HFFc6 (cell line): ENCODE measurements at places on chromosomes 4 and X.

- DNase-seq, result peak; percentile 12
These were observed 131.6 kb upstream of the MED14 start for GRCh38 chrX:40866893-40867292.

DNA sequence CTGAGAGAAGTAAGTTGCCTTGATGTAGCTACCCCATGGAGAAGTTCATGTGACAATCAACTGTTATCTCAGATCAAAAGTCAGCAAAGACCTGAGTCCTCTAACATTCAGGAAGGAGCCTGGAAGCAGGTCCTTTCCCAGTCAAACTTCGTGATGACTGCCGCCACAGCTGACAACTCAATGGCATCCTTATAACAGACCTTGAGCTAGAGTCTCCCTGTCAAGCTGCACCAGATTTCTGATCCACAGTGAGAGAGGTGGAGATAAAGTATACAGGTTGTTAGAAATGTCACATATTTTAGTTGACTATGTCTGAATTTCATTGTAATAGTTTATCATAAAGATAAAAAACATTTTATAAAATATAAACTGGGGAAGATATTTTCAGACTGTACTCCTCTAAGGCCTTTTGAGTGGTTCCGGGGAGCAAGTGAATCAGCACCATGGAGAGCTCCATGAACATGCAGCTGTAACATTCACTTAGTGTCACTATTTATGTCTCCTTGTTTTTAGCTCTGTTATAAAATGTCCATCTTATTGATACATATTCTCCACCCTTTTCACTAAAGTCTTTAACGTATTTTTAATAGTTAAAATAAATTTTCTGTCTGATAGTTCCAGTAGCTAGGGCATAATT, 1653.5 kb upstream of the AGA start:
- no peak for DNase-seq

- no peak for DNase-seq
These were observed 247.4 kb upstream of the GIMD1 start for GRCh38 chr4:106615961-106616360.

DNA sequence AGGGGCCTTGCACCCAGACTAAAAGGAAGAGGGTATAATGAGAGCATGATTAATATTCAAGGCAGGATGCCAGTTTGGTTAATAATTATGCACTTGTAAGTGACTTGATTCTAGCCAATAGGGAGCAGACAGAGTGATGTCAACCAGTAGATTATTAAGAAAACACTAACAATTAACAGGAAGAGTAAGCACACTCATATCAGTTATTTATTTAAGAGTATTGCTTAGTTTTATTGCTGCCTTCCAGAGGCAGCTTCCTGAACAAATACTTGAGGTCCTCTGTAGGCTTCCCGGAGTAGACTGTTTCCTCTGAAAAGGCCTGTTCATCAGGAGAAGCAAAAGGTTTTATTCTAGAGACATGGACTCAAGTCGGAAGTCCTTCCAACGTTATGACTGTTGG, 129.1 kb upstream of the AFF2 start:
- no peak for DNase-seq

GRCh38 chr4:7915875-7916242, 23.8 kb downstream of the AFAP1 start:
- no peak for DNase-seq

DNA sequence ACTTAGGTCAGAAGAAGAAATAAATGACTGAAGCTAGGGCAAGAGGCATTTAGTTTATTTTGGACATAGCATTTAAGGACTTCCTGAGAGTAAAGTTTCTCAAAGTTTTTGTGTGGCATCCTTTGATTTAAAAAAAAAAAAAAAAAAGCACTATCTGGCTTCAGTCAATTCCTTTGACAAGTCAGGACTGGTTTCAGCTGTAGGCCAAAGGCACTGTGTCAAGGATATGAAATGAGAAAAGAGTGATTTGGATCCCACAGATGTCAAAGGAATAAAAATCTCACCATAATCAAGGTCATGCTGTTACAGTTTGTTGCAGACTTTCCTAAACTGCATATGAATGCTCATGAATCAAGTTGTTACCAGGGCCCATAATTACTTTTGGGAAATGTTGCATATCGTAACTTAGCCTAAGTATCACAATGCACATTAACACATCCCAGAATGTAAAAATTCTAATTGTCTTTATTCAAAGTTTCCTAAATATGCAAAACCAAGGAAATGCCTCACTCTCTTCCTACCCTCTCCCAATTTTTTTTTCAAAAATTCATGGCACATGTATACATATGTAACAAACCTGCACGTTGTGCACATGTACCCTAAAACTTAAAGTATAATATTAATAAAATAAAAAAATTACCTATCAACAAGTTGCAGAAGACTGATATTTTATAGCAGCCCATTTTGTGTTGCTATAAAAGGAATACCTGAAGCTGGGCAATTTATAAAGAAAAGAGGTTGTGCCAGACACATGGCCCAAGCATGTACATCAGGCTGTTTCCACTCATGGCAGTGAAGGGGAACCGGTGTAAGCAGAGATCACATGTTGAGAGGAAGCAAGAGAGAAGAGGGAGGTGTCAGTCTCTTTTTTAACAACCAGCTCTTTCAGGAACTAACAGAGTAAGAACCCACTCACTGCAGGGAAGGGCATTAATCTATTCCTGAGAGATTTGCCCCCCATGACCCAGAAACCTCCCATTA, 33.7 kb upstream of the ADAMTS3 start:
- no peak for DNase-seq

- no peak for DNase-seq
These were observed 67.9 kb upstream of the TBL1X start for GRCh38 chrX:9396930-9397329.

DNA sequence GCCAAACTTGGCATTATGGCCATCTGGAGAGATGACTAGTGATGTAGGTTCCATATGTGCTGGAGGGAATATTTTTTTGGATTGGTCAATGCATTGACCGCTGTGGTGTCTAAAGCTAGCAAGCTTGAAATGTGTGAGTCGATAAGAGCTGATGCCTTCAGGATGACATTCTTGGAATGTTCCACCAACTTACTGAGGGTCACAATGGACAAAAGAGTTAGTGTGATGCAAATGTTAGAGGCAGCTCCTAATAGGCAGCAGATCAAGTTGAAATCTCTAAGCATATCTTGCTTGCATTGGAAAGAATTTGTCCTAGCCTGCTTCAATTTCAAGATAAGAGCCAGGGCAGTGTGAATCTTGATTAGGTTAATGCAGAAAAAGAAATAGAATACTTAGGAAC, 210.4 kb upstream of the AFF2 start:
- DNase-seq, result no peak

DNA sequence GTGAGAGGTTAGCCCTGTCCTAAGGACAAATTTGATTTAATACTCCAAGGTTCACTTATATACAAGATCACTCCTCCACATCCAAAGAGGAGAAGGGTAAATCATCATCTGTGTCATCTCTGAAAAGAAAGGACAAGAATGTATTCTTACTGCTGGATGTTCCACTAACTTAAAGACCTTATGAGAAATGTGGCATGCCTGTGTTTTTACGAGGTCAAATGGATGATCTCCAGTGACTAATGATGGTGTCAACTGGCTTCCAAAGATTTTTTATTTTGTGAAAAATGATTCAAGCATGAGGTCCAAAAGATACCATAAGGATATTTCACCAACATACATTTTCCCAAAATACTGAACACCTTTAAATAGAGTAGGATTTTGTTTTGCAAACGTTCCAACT, 143.4 kb downstream of the PTCHD1 start:
- DNase-seq, result peak; percentile 26

GRCh38 chr4:178081176-178081575, 638.9 kb upstream of the AGA start:
- DNase-seq, result no peak

GRCh38 chr4:25500626-25501316, 123.7 kb downstream of the ANAPC4 start:
- no peak for DNase-seq

- no peak for DNase-seq
These were observed 1754.3 kb upstream of the AGA start for GRCh38 chr4:179196511-179196910.

- DNase-seq, result peak; percentile 85
These were observed 303.3 kb downstream of the FRMPD4 start for GRCh38 chrX:12441381-12442128.

DNA sequence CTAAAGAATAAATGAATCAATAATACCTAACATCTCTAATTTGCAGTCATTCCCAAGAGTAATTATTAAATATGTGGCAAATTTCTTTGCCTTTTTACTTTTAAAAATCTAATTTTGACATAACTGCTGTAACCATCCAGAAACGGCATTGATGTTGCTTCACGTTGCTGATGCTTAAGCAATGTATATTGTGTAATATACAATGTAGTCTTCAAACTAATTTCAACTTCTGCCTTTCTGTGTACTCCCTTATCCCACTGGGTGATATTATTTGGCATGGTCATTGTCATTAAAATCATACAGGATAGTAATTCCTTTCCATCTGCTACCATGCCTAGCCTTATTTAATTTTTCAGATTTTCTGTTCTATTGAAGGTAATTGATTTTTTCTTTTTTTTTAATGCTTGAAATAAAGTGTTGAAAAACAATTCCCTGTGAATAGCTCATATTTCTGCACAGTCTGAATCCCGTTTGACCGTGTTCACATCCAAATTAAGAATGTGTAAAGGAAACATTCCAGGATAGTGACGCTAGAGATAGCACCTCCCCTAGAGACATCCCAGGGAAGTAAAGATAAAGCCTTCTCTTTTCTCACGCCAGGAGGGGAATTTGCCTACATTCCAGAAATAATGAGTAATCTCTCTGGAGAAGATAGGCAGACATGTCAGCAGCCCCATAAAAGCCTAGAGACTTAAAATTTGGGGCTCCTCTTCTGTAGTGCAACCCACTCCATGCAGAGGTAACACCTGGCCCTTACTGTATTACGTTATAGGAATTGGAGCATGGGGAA, 8.6 kb downstream of the FAM200B start:
- DNase-seq, result peak; percentile 91

DNA sequence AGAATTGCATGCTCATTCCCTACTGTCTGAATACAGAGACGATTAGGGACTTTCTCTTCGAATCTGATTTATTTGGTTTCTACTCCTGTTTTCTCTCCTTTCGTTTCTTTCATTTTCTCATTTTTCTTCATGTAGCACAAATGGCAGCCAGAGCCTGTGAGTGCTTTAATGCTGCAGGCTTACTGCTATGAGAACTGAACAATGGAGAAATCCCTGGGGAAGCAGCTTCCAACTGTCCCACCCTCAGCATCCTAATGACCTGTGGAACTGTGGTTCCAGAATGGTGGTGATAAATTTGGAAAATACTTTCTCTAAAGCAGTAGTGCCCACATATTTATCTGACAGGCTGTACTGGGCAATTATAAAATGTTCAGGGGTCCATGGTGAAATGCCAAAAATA, 930.4 kb downstream of the DMD start:
- DNase-seq, result no peak

GRCh38 chr4:47213971-47214370, 182.6 kb downstream of the GABRB1 start:
- DNase-seq, result peak; percentile 84

- DNase-seq, result no peak
These were observed 77.7 kb downstream of the TSPAN7 start for GRCh38 chrX:38638952-38639529.

- DNase-seq, result peak; percentile 23
These were observed 1005.5 kb upstream of the INTU start for GRCh38 chr4:126627255-126627654.
